ENCODE measurements at places on chromosomes 6 and 20. TPM values are rescaled to one million over a fixed set of nuclear protein-coding genes. Genes with fewer than 3 reads are reported as not detected.

Gene POLR3F
- 2.8 TPM for total RNA-seq

Gene PPP1R14C
- total RNA-seq, result not detected

Gene HNF4A
- not detected for total RNA-seq

Gene POU5F1
- total RNA-seq, result 2.8 TPM

Gene FHL5
- 74.0 TPM for total RNA-seq

Gene RNF182
- 0.34 TPM for total RNA-seq

Gene TMEM74B
- 0.49 TPM for total RNA-seq

Gene EPB41L1
- 69.2 TPM for total RNA-seq

Gene GATA5
- 0.26 TPM for total RNA-seq

Gene PPARD
- total RNA-seq, result 8.1 TPM

Gene CEP85L
- total RNA-seq, result 65.3 TPM

Gene TTK
- total RNA-seq, result not detected

Gene NFATC2
- 11.9 TPM for total RNA-seq

Gene HSPA1A
- 261 TPM for total RNA-seq

Gene BHLHE23
- total RNA-seq, result not detected

Gene OR2J3
- not detected for total RNA-seq

Gene SUMO4
- total RNA-seq, result 1.2 TPM

Gene GRM1
- not detected for total RNA-seq

Gene AHI1
- total RNA-seq, result 85.1 TPM

Gene PREX1
- total RNA-seq, result 10.0 TPM

Gene SOX18
- total RNA-seq, result 116 TPM

Gene DNAH8
- total RNA-seq, result 0.69 TPM

Gene LCA5
- total RNA-seq, result 8.5 TPM

Gene SPTLC3
- total RNA-seq, result 5.2 TPM

Gene PSORS1C2
- total RNA-seq, result not detected

Gene FAM135A
- total RNA-seq, result 99.5 TPM

Gene RALY
- total RNA-seq, result 23.2 TPM

Gene CALHM6
- not detected for total RNA-seq

Gene CHMP4B
- total RNA-seq, result 55.0 TPM

Gene SYTL3
- total RNA-seq, result 12.4 TPM

Gene RRAGD
- total RNA-seq, result 0.26 TPM

Gene RNF217
- 34.9 TPM for total RNA-seq

Gene CLVS2
- 0.14 TPM for total RNA-seq

Gene HLA-DRB5
- total RNA-seq, result 107 TPM

Gene GSTA2
- total RNA-seq, result not detected

Gene ARG1
- total RNA-seq, result not detected

Gene LRRC1
- total RNA-seq, result 39.7 TPM

Gene SLPI
- total RNA-seq, result 11.0 TPM

Gene C6orf15
- total RNA-seq, result not detected

Gene ENPP4
- total RNA-seq, result 6.8 TPM

Gene CGAS
- 8.4 TPM for total RNA-seq

Gene FOXP4
- total RNA-seq, result 14.1 TPM

Gene RFX6
- not detected for total RNA-seq

Gene PI16
- 5.2 TPM for total RNA-seq

Gene DACT2
- total RNA-seq, result 2.8 TPM

Gene MAFB
- total RNA-seq, result 11.6 TPM

Gene ECHDC1
- total RNA-seq, result 109 TPM

Gene DEFB132
- total RNA-seq, result not detected

Gene TFAP2D
- not detected for total RNA-seq

Gene RAET1G
- total RNA-seq, result not detected

Gene TXNDC5
- 70.8 TPM for total RNA-seq

Gene LAMA5
- total RNA-seq, result 129 TPM

Data from uterus (tissue), 4 donors.